ENCODE measurements at places on chromosomes 7 and 10. TPM values are rescaled to one million over a fixed set of nuclear protein-coding genes. Genes with fewer than 3 reads are reported as not detected.

- H3K27ac ChIP-seq: peak overlapping the region; percentile 100
- H3K27me3 ChIP-seq: no peaks in the 10 kb centered on the region
- peak; percentile 91 for DNase-seq
- no peaks in the 10 kb centered on the region for H3K36me3 ChIP-seq
These were observed 66.6 kb downstream of the CUBN start for GRCh38 chr10:17062955-17063484.

DNA sequence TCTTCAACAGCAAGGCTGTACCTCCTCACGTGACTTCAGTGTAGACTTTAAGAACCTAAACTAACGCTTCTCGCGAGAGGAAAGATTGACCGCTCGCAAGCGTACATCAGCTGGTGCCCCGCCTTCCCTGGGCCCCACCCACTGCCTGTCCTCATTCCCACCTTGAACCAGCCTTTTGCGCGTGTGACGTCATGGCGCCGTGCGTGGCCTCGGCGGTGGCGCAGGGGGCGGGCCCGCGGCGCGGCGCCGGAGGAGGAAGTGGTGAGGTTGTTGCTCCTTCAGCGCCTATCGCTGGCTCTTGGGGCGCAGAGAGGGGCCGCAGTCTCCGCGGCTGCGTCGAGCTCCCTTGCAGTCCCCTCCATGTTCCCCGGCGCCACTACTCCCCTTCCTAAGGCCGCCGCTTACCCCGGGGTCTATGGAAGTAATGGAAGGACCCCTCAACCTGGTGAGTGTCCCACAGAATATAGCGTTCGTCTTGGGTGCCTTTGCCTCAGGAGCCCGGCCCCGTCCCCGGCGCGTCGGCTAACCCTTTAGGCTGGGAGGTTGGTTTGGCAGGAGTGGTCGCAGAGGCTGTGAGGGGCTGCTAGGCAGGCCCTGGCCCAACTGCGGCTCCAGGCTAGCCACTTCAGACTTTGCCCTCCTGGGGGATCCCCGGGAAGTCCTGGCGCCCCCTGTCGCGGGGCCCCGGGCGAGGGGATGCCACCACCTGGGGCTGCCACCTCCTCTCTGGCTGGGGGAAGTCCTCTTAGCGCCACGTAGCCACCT is at the start of gene NRBF2:
TSS of gene NRBF2 (plus strand) at position 273 of the 765 bp plus-strand sequence. CDS start at position 416, 143 bp downstream.
- H3K36me3 ChIP-seq: no peaks in the 10 kb centered on the region
- DNase-seq: peak; percentile 96
- peak within 1 kb of the TSS; percentile 88 for H3K4me3 ChIP-seq
- H3K27ac ChIP-seq: peak within 1 kb of the TSS; percentile 93
- no peaks in the 10 kb centered on the region for H3K27me3 ChIP-seq

Gene BBIP1
- 26.3 TPM for total RNA-seq

DNA sequence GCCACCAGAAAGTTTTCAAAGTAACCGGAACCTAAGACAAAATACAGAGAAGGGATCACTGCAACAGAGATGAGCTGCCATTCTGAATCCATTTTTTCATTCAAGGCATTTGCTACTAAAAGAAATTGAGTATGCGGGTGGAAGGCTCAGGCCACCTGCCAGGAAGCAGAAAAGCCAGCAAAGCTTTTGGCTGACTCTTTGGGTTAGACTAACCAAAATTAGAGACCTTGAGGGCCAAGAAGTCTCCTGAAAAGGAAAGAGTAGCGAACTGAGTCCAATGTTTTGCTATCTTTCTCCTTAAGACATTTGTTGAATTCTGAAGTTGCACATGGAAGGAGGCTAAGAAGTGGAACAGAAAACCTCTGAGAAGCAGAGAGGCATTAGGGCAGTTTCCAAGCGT is 79.0 kb downstream of the FAS start:
- no peak for DNase-seq
- H3K4me3 ChIP-seq: no peak overlapping the region
- no peak overlapping the region for H3K27ac ChIP-seq
- peaks cover 10% of the 10 kb centered on the region for H3K4me1 ChIP-seq

Gene KDM7A
- total RNA-seq: 4.9 TPM

DNA sequence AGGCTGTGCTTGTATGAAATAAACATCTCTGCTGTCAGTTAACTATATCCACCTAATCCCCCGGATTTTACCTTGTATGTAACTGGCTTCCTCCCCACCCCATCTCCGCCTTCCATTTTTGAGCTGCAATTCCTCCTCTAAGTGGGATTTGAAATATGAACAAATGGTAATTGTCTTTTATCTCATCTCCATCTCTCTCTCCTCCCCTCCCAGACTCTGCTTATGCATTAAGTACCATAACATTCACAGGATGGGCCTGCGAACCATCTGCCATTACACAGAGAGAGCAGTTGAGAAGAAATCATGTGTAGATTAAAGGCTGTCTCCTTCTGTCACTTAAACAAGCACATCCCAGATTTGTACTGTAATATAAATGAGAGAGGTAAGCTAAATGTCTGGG is 1169.9 kb downstream of the TYW1 start:
- H3K36me3 ChIP-seq: no peaks in the 10 kb centered on the region
- H3K4me1 ChIP-seq: no peaks in the 10 kb centered on the region
- no peak for DNase-seq
- H3K27me3 ChIP-seq: no peaks in the 10 kb centered on the region
- H3K4me3 ChIP-seq: no peak overlapping the region

GRCh38 chr10:119090968-119091367 is 10.4 kb upstream of the EIF3A start:
- no peaks in the 10 kb centered on the region for H3K36me3 ChIP-seq
- H3K27ac ChIP-seq: no peak overlapping the region
- peaks cover 4% of the 10 kb centered on the region for H3K27me3 ChIP-seq
- DNase-seq: peak; percentile 84
- no peak overlapping the region for H3K4me3 ChIP-seq

Gene HMX2
- not detected for total RNA-seq

DNA sequence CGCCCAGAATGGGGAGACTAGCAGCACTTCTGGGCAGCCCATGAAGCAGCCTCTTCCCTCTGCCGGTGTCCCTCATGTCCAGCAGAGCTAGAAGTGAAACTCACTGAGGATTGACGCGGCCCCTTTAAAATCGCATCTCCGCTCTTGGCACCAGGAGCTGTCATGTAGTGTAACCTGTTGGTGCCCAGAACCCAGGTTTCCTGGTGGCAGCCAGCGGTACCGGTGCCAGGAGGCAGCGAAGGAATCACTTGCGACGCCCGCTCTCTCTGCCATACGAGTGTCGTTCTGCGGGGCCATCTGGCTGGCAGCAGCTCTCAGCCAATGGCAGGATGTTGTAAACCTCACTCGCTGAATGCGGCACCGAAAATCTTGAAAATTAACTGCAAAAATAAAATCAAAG is 82.7 kb downstream of the CUX1 start:
- H3K27me3 ChIP-seq: no peaks in the 10 kb centered on the region
- DNase-seq: no peak
- H3K27ac ChIP-seq: no peak overlapping the region

Gene PTER
- total RNA-seq: 2.5 TPM

DNA sequence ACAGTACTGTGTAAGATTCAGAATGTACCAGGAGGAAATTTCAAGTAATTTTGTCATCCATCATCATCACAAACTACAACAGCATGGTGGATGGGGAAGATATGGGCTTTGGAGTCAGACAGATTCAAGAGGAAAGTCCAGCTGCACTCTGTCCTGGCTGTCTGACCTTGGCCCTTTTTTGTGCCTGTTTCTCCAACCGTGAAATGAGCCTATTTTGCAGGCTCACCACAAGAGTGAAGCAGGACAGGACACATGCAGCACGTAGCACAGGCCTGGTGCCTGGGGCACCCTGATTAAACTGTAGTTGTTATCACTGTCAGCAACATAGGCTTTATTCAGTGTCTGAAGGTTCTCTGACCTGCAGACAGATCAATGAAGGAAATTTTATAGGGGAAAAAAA is 37.6 kb downstream of the RHOBTB1 start:
- peaks cover 15% of the 10 kb centered on the region for H3K36me3 ChIP-seq
- H3K27ac ChIP-seq: no peak overlapping the region
- peaks cover 4% of the 10 kb centered on the region for H3K4me1 ChIP-seq
- no peak overlapping the region for H3K4me3 ChIP-seq

Gene KAZALD1
- total RNA-seq: 9.6 TPM

DNA sequence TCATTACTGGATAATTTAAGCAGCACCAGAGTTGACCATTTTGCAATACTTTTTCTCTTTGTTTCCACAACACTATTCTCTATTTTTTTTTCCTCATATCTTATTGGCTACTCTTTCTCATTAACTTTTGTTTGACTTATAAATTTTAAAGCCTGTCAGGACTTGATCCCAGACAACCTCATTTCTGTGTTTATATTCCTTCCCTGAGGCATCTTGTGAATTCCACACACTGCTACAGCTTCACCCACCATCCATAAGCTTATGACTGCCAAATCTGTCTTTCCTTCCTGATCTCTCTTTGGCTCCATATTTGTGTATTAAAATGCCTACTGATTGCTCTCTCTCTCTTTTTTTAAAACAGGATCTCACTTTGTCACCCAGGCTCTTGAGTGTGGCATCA is 124.6 kb upstream of the MBL2 start:
- no peak overlapping the region for H3K4me3 ChIP-seq
- H3K27ac ChIP-seq: no peak overlapping the region
- no peak for DNase-seq
- no peaks in the 10 kb centered on the region for H3K27me3 ChIP-seq
- no peaks in the 10 kb centered on the region for H3K36me3 ChIP-seq

DNA sequence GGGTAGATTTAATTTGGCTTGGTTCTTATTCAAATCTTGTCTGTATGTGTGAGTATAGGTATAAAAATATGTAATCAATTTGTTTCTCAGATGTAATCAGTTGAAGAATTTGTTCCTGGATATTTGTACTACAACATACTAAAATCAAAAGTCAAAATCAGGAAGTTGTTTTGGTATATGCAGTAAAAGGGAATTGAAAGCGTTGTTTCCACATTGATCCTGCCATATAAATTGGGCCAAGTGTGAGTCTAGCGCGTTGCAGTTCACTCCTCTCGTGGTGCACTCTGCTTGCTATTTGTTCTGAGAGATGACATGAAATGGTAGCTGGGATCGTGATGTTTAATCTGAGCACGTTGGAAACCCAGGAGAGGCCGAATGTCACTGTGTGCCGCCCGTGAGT is 55.9 kb downstream of the SHH start:
- no peak overlapping the region for H3K4me3 ChIP-seq
- no peaks in the 10 kb centered on the region for H3K27me3 ChIP-seq
- no peak overlapping the region for H3K27ac ChIP-seq
- no peaks in the 10 kb centered on the region for H3K4me1 ChIP-seq

DNA sequence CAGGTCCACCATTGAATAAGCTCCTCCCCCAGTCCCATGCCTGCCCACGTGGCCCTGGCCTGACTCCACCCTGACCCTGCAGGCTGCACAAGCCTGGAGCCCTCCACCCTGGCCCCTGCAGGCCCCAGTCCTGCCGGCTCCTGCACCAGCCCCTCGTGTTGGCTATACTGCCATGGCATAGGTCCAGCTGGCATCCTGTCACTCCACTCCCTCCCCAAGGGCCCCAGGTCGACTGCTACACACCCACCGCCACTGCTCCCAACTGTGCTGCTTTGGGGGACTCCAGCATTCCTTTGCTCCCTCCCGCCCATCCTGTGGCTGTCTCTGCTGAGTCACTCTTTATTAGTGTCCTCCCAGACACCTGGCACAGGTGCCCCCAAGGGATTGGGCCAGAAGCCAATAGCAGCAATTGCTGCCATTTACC is 32.4 kb upstream of the HSPA12A start:
- H3K4me1 ChIP-seq: peaks cover 13% of the 10 kb centered on the region
- DNase-seq: no peak

DNA sequence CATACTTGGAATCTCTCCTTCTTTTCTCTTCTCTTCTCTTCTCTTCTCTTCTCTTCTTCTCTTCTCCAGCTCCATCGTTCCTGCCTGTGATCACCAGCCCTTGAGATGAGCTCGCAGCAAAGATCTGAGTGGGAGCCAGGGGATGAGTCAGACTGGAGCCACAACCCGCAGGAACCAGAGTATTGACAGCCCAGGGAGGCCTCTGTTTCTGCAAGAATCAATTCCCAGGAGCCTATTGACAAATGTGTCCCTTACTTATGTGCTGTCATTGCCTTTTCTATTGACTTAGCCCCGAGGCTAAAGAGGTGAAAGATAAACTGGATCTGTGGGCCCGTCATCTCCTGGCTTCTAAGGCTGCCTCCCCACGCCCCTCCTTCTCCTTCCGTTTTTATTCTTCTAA is 13.1 kb upstream of the HABP2 start:
- no peak overlapping the region for H3K4me3 ChIP-seq
- no peak overlapping the region for H3K27ac ChIP-seq
- peak; percentile 57 for DNase-seq
- H3K36me3 ChIP-seq: no peaks in the 10 kb centered on the region
- H3K27me3 ChIP-seq: peaks cover 10% of the 10 kb centered on the region
- H3K4me1 ChIP-seq: peaks cover 6% of the 10 kb centered on the region

Gene GIMAP6
- not detected for total RNA-seq

- H3K27ac ChIP-seq: no peak overlapping the region
- H3K4me1 ChIP-seq: no peaks in the 10 kb centered on the region
- no peak for DNase-seq
- H3K4me3 ChIP-seq: no peak overlapping the region
- H3K27me3 ChIP-seq: no peaks in the 10 kb centered on the region
These were observed 55.1 kb upstream of the ZPBP start for GRCh38 chr7:50147951-50148808.

Gene GTF2IRD1
- total RNA-seq: 20.4 TPM

DNA sequence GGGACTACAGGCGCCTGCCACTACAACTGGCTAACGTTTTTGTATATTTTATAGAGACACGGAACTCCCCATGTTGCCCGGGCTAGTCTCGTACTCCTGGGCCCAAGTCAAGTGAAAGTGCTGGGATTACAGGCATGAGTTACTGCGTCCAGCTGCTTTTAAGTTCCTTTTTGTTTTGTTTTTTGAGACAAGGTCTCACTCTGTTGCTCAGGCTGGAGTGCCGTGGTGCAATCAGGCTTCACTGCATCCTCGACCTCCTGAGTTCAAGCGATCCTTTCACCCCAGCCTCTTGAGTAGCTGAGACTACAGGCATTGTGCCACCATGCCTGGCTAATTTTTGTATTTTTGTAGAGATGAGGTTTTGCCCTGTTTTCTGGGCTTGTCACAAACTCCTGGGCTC is 155.0 kb downstream of the GALNT17 start:
- no peaks in the 10 kb centered on the region for H3K27me3 ChIP-seq
- H3K27ac ChIP-seq: no peak overlapping the region
- H3K36me3 ChIP-seq: no peaks in the 10 kb centered on the region

- H3K27ac ChIP-seq: no peak overlapping the region
- no peak overlapping the region for H3K4me3 ChIP-seq
- H3K27me3 ChIP-seq: peaks cover 20% of the 10 kb centered on the region
- H3K4me1 ChIP-seq: no peaks in the 10 kb centered on the region
- no peak for DNase-seq
- H3K36me3 ChIP-seq: no peaks in the 10 kb centered on the region
These were observed 46.3 kb downstream of the GRID2IP start for GRCh38 chr7:6504996-6505395.

Gene POLR1F
- 18.9 TPM for total RNA-seq
